Head of caudate nucleus (tissue), 42 donors: ENCODE measurements at places on chromosomes 3 and 15.

- DNase-seq = no peak
These were observed 1.0 kb upstream of the ONECUT1 start for GRCh38 chr15:52790941-52791751.

DNA sequence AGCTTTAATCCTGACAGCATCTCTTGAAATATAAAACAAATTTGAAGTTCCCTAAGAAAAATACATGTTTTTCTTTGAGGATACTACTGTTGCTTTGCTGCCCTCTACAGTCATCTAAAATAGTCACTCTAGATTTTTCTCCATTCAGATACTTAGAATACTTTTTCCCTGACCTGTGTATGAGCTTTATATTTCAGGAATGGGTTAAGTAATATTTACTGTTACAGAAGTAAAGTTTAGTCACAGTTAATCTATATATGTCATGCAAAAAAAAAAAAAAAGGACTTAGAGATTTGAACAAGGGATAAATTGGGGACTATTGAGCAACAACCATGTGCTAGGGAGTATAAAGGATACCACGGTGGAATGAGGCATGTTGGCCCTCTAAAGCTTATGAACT is 8.8 kb downstream of the NECTIN3 start:
- no peak for DNase-seq

- DNase-seq = no peak
These were observed 22.3 kb downstream of the HACL1 start for GRCh38 chr3:15579051-15579450.

GRCh38 chr15:67928666-67929065 is 88.8 kb upstream of the RNU6-1 start:
- no peak for DNase-seq

GRCh38 chr15:98865397-98866339 is 141.9 kb downstream of the PGPEP1L start:
- DNase-seq = peak; percentile 59

DNA sequence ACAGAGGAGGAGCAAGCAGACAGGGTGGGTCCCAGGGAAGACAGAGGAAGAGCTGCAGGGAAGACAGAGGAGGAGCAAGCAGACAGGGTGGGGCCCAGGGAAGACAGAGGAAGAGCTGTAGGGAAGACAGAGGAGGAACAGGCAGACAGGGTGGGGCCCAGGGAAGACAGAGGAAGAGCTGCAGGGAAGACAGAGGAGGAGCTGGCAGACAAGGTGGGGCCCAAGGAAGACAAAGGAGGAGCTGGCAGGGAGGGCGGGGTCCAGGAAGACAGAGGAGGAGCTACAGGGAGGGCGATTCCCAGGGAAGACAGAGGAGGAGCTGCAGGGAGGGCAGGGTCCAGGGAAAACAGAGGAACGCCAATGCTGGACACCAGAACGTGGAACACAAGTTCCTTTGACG is 66.5 kb downstream of the PLXNA1 start:
- no peak for DNase-seq

GRCh38 chr3:123055352-123055751 is 11.5 kb upstream of the PDIA5 start:
- no peak for DNase-seq

DNA sequence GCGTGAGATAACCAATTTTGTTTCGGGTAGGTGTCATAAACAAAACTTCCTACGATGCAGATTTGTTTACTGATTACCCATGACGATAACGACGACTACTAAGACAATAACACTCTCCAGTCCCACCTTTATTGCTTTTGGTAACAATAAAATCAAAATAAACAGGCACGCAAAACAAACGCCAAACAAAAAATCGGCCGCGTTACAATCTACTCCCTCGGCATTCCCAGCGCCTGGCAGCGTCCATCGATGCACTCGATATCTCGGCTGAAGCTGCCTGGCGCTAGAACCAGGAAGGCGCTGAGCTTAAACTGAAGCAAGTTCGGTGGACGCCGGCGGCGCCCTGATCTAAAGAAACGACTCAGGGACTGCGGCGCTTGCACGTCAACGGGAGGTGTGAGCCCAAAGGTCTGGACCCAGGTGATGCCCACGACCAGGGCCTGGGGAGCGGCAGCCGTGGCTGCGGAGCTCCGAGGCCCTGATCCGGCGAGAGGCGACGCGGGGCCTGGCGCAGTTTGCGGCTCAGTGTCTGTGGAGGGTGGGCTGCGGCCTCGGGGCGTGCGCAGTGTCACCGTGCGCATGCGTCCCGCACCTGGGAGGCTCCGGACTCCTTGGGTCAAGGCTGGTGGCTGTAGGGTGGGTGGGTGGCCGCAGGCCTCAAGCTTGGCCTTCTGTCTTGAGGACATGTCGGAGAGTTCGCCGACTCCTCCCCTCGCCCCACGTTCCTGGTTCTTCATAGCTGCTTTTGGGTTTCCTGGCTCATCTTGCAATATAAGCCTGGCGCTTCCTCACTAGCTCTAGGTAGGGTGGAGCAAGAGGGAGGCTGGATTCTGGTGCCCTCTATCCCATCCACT is at the start of gene RSRC1:
RSRC1 (plus strand) TSS at position 286 of the 854 bp plus-strand sequence. CDS start 12,016 bp downstream, outside the sequence.
- peak; percentile 80 for DNase-seq

GRCh38 chr15:66706840-66707239 is 4.8 kb downstream of the SMAD6 start:
- DNase-seq = no peak

DNA sequence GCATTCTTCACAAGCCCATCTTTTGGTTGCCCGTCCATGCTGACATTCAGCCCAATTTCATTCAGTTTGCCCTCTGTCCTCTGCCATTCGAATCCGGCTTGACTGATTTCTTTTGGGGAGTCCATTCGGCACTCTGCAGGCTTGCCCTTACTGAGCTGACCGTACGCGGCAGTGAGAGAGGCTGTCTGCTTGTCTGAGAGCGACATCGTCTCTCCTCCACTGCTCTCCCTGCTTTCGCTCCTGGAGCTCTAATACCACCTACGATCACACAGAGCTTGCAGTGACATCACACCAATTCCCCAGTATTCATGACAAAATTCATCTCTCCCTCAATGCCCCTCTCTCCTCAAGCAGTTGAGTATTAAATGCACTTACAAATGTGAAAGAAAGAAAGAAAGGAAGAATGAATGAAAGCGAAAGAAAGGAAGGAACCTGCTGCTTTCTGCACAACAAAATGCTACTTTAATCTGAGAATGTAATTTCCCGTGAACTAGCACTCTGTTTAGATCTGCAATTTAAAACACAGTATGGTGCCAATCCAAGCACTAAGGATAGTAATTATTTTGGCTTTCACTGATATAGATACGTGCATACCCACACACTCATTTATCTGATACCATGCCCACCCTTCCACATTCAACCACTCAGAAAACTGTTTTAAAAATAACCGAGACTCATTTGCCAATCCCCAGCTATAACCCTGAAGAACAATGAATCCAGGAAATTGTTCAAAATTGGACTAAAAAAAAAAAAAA is 89.5 kb downstream of the DHX30 start:
- DNase-seq = peak; percentile 40

DNA sequence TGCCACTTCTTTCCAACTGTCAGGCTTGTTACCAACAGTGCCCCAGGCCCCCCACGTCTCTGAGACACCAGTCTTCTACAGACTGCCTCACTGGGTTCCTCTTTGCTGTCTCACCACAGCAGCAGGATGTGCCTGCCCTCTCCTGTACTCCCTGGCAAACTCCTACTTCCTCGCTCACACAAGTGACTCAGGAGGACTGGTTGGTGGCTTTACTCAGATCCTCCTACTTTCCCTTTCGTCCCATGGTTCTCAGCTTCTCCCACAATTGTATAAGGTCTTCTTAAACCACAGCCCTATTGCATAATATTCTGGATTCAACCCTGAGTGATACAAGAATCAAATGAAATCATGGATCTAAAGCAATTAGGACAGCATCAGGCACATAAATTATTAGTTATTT is 246.6 kb upstream of the PROK2 start:
- DNase-seq = no peak

DNA sequence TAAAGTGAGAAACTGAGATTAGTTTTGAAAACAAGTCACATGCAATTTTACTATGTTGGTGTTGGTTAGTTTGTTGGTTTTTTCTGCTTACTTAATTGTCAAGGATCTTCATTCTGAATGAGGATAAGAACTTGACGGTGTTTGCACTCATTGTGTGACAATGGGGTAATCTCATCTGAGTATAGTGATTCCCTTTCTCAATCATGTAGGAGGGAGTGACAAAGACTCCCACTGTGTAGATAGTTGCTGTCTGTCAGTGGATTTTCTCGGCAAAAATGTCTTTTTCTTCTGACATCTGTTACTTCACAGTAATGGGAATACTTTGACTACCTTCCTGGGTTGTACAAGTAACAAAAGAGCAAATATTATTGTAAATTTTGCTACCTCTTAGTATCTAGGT is 23.5 kb downstream of the KCNH8 start:
- no peak for DNase-seq

- DNase-seq = no peak
These were observed 45.5 kb downstream of the LDHAL6B start for GRCh38 chr15:59252137-59252536.

DNA sequence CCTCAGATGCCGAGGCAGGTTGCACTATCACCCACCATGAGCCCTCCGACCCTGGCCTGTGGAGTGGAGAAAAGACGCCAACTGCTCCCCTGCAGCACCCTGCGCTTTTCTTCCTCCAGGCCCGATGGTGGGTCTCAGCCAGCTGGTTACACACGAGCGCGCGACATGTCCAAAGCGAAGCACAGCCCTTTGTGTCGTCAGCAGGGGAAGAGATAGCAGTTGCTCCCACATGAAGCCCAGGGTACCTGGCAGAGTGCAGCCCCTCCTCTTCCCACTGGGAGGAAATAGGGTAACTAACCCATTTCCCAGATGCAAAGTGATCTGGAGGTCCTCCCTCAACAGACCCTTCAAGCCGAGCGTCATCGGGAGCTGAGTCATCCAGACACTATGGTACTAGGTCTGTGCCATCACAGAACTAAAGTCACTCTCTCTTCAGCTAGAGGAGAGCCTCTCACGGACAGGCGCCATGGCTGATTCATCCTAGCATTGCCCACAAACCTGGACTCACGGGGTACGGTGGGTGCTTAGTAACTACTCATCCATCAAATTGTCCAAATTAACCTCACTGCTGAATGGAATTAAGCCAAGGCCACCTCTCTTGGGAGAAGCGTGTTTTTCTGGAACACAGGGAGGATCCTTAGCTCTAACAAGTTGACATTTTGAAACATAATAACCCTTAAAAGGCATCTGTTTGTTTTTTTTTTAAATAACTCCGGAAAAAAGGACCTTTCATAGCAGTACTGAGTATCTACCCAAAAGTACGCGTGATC is 45.2 kb upstream of the BDH1 start:
- DNase-seq = no peak

GRCh38 chr3:194407423-194407822 is 8.4 kb upstream of the GP5 start:
- DNase-seq = no peak

DNA sequence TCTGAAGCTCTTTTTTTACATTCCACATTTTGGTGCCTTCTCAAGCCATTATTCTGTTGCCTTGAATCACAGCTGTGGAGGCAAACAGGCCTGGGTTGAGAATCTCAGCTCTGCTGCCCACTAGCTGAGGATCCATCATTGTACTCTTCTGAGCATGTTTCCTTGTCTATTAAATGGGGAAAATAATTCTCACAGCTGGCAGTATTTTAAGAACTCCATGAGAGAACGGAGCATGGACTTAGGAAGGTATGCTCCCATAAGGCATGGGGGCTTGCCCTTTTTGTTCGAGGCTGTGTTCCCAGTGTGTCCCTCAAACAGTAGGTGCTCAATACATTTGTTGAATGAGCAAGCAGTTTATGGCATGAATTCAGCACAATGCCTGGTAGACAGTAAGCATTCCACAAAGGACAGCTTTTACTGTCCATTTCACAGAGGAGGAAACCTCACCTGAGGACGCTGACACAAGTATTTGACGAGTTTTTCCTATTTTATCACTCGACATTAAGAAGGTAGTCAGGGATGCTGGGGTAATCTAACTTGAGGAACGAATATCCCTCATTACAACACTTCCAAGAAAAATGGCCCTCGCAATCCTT is 2.1 kb upstream of the PTPRG start:
- no peak for DNase-seq

DNA sequence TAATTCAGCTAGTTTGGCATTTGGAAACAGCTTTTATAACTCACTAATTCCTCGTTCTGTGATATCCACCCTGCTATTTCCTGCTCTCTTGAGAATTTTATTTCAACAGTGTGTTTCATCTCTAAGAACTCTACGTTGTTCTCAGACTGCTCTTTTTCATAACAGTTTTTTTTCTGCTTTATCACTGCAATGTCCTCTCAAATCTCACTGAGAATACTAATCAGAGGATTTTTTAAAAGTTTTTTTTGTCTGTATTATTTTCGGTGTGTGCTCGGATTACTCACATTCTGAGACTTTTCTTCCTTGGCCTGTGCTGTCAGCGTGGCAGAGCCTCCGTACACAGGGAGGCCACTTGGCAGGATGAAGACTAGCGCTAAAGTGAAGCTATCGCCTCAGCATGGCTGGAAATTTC is 59.4 kb upstream of the NEO1 start:
- no peak for DNase-seq

DNA sequence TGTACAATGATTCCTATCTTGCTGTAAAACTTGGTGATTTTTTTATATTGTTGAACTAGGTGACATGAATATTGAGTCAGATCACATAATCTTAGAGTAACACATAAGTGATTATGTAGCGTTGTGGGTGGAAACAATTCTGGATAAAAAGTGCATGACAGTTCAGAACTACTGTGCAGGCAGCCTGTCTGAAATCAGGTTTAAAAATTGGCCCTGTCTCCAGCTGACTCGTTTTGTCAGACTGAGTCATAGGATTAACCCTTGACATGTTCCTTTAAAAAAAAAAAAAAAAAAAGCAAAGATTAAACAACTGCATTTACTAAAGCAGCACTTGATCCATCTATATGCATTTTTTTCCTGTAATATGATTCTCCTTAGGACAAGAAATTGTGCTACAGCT is 160.0 kb upstream of the CGNL1 start:
- DNase-seq = no peak

DNA sequence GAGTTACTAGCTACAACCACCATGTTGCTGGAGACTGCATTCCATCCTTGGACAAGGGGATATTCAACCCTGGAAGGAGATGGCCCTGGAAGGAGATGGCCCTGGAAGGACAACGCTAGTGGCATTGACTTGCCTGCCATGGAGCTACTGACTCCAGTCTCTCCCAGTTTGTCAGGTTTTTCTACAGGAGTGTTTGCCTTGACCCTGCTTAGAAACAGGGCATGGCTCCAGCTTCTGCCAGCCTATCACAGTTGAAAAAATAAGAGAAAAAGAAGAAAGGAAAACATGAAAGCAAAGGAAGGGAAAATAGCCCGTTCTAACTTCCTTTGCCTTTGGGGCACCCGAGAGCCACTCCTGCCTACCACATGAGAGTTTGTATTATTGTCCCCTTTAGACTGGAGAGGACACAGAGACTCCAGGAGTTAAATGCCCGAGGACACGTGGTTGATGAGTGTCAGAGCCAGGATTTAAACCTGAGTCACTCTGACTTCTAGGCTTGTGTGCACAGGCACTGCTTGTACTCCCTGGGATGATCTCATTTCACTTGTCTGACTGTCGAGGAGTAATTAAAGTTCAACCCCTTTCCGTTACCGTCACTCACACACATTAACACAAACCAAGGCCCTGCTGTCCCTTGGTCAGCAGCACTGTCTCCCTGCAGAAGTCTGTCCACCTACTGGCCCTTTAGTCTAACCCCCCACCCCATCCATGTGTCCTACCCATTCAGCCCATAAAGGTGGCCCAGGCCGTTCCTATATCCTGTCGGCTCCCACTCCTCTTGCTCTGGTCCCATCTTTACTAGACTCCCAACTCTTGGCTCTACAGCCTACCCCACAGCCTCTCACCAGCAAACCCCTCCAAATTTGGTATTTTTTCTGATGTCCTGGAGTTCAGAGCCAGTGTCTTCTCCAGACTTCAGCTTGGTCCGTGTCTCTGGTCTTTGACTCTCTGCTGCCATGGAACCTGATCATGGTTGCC is 46.1 kb downstream of the C2CD4A start:
- no peak for DNase-seq

- no peak for DNase-seq
These were observed 27.0 kb downstream of the TM4SF4 start for GRCh38 chr3:149501524-149501923.
